ENCODE measurements at places on chromosomes 2 and 18.

DNA sequence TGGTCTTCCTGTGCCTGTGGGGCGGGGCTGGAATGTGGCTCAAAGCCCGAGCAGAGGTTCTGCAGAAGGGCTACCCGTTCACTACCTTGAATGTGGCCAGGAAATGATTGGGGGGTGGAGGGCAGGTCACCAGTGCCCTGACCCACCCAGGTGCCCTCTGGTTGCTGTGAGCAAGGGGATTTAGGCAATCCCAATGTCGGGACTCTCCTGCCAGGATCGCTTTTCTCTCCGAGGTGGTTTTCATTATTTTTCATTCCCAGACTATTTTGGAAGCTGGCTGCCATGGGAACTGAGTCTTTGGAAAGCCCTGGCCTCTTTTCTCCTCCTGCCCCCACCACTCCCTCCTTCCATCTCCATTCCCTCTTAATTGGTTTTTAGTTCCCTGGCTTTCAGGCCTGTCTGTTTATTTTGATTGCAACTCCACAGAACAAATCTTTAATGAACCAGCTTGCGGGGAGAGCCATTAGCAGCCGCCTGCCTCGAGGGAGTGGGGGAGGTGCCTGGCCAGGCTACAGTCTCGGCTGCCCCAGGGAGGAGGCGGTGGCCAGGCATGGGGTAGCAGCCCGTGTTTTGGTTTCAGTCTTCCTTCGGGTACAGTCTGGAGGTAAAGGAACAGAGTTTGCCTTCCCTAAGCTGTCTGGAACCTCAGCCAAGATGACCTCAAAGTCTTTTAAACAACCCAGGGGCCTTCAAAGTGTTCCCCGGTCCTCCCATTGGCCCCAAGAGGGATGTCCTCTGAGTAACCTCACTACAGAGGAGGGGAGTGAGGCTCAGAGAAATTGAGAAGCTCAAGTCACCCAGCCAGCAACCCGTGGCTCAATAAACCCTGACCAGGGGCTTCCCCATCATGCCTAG, 114.4 kb upstream of the HAAO start:
- no peak for DNase-seq

DNA sequence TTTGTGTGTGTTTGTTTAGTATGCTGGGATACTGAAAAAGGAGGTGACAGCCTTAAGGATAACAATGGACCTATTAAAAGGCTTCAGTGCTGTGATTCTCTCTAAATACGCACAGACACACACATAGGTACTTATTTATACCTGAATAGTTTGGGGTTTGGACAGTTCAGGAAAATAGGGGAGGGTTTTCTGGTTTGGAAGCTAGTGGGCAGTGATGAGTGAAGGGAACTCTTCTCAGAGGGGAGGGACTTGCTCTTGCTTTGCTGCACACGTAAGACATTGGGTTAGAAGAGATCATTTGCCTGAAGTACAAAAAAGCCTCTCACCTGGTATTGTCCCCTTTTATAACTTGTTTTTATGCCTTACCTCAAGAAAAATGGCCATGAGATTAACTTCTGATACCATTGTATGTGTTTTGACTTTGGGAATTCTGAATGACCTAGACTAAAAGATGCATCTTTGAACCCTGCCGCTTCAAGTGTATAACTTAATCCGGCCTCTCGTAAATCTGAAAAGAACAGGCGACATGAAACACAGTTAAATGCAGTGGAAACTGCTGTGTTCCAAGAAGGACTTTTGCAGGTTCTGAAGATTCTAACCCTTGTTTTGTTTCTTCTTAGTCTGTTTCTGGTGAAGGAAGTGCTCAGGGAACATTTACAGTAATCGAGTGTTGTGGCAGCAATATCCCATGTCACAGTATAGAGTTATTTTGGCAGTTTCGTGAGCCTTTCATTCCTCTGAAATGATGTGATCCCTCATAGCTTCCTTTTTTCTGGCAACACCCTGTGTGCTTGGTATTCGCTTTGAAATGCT, 2.5 kb downstream of the CRIM1 start:
- DNase-seq = no peak

- no peak for DNase-seq
Observed at GRCh38 chr2:58911877-58912276, 670.8 kb upstream of the FANCL start.

GRCh38 chr2:208069186-208069585, 43.9 kb upstream of the PLEKHM3 start:
- DNase-seq = no peak

DNA sequence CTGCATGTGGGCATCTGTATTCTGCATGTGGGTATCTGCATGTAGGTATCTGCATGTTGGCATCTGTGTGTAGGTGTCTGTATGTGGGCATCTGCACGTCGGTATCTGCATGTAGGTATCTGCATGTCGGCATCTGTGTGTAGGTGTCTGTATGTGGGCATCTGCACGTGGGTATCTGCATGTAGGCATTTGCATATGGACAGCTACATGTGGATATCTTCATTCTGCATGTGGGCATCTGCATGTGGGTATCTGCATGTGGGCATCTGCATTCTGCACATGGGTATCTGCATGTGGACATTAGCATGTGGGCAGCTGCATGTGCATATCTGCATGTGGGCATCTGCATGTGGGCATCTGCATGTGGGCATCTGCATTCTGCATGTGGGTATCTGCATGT, 537.4 kb downstream of the RNF144A start:
- no peak for DNase-seq

GRCh38 chr2:46723346-46723745, 192.3 kb downstream of the MCFD2 start:
- no peak for DNase-seq

GRCh38 chr2:241108271-241109209, 6.5 kb upstream of the MTERF4 start:
- no peak for DNase-seq

- DNase-seq = no peak
Observed at GRCh38 chr2:48070415-48070814, 164.1 kb upstream of the FBXO11 start.

GRCh38 chr2:142875010-142875409, 2.5 kb upstream of the KYNU start:
- no peak for DNase-seq

DNA sequence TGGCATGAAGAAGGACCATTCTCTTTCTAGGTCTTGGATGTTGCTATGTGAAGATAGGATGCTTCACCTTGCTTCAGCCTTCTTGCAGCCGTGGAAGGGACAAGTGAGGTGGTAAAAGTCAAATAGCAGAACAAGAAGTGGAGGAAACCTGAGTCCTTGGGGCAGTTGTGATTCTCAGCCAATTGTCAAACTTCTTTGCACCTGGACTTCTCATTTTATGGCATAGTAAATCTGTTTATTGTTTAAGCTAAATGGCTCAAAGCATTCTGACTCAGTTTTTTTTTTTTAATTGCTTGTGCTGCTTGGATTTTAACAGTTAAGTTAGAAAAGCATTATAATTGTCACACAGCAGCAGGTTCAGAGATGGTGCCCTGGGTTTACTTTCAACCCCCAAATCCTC, 33.0 kb upstream of the ST6GAL2 start:
- no peak for DNase-seq

- no peak for DNase-seq
Observed at GRCh38 chr18:79823120-79823519, 25.4 kb downstream of the KCNG2 start.

- DNase-seq = no peak
Observed at GRCh38 chr2:221850076-221850475, 278.0 kb upstream of the EPHA4 start.

DNA sequence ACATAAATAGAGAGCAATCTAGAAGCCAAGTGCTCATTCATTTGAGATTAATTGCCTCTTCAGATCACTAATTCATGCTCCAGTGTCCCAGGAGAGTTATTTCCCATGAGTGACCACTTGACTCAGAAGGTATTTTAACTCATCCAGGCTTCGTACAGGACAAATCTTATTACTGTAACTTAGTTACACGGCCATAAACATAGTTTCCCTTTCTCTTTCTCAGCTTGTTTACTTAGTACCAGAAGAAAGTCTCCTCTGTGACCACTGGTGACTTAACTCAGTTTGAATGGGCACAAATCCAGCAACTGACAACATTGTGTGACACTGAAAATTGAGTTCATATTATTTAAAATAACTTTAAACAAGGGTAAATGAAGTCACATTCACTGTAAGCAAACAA, 25.3 kb downstream of the MMADHC start:
- no peak for DNase-seq

DNA sequence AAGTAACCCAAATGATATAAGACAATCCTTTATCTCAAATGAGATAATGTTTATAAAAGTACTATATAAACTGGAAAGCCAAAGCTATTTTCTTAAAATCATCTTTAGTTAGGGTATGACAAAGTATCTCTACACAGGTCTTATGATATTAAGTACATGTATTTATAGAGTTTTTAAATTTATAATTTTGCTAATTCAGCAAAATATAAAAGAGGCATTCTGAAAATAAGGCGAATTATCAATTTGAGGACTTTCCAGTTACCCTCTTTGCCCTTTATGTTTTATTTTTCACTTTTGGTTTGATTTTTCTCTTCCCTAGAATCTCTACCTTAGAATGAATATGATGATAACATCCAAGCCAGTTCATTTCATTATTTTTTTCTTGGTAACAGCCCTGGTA, 115.2 kb downstream of the ZNF521 start:
- DNase-seq = no peak

GRCh38 chr18:48021273-48021914, 90.9 kb upstream of the SMAD2 start:
- no peak for DNase-seq

GRCh38 chr2:98086491-98087446, at the start of gene VWA3B:
Gene VWA3B (plus strand): TSS chr2:98087167. CDS start chr2:98093093, 5,926 bp downstream.
- peak; percentile 6 for DNase-seq

GRCh38 chr2:164896634-164897355, 55.2 kb upstream of the COBLL1 start:
- no peak for DNase-seq

DNA sequence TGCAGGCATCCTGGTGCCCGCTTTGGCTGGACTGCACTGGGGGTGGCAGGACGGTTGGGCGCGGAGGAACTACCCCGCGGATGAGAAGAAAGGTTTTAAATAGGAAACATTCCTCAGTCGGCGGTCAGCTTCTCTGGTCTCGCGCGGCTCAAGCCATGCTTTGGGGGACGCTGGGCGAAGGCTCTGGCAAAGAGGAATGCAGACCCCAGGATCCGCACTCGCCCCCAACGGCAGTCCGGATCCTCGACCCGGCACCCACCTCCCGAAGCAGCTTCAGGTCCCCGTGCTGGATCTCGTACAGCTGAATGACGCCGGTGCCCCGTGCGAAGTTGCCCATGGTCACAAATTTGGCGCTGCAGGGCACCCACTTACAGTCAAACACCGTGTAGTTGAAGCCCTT, 686 bp upstream of the PNO1 start:
- peak; percentile 22 for DNase-seq

GRCh38 chr2:105714141-105714540, 30.6 kb upstream of the NCK2 start:
- DNase-seq = no peak

DNA sequence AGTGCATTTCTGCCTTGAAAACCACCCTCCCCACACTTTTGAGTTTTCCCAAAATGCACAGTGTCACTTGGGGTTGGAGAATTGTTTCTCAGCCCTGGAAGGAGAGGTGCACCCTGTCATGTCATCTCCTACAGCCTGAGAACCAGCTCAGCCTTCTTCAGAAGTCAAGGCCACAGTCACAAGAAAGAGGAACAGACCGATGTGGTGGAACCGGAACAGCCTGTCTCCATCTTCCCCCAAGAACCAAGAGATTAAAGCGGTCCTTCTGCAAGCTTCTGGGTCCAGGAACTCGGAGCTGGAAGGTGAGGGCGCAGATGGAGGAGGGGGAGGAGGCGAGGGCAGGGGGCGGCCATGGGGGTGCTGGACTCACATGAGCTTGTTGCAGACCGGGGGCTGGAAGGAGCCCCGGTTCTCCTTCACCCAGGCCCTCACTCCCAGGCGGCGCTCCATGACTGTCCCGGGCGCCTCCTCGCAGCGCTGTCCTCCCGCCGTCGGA, 248 bp downstream of the HAAO start:
- no peak for DNase-seq

- DNase-seq = no peak
Observed at GRCh38 chr2:44753552-44754285, 187.8 kb upstream of the SIX3 start.

DNA sequence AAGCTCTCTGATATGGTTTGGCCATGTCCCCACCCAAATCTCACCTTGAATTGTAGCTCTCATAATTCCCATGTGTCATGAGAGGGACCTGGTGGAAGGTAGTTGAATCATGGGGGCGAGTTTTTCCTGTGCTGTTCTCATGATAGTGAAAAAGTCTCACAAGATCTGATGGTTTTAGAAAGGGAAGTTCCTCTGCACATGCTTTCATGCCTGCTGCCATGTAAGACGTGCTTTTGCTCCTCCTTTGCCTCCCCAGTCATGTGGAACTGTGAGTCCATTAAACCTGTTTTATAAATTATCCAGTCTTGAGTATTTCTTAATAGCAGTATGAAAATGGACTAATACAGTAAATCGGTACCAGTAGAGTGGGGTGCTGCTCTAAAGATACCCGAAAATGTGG, 34.9 kb downstream of the LTBP1 start:
- DNase-seq = no peak

DNA sequence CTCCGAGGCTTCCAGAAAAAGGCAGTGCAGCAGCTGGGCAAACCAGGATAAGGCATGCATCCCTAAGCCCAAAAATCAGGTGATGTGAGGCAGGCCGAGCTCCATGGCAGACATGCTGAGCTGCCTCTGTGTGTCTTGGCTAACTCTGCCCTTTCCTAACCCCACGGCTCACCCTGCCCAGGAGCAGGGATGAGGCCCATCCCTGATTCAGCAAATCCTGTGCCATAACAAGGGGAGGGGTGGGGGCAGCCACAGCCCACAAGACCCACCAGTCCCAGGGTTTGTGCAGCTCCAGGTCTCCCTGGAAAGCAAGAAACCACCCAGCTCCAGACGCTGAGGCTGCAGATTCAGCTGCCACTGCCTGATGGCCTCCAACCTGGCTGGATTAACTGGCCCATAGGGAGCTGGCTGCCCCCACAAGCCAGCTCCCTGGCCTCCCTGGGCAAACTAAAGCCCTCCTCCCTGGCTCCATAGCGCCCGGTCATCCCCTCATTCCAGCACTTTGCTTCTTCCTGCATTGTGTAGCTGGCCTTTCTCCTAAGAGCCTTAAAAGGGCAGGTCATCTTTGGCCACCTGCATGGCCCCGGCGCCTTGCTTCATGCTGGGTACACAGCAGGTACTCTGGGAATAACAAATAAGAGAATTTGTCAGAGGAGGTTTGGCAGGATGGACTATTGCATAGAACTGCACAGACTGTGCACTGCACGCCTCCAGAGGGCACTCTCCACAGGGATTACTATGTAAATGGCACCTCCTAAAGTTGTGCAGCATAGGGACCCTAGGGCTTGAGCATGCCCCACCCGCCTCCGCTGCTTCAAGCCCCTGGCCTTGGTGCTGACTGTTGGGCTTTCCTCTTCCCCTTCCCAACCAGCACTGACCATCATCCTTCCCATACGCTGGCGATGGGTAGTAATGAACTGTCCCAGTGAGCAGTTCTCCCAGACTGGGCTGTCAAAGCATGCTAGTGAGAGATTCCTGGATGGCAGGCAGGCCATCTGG, 10.7 kb downstream of the STEAP3 start:
- no peak for DNase-seq

DNA sequence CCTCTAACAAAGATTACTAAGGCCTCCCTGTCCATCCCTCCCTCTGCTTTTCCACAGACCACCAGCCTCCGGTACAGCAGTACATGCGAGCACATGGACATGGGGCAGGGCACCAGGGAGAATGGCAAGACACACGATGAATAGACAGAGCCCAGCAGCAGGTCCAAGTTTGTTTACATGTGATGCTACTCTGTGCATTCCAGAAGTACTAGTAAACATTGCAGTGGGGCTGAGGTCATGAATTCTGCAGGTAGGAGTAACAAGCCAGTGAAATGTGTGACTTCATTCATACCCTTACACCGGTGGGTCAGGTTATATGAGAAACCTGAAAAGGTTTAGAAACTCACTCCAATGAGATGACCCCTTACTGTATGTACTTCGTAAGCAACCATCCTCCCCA, 205.7 kb downstream of the BCL11A start:
- no peak for DNase-seq
